ENCODE measurements at places on chromosomes 4 and X.

DNA sequence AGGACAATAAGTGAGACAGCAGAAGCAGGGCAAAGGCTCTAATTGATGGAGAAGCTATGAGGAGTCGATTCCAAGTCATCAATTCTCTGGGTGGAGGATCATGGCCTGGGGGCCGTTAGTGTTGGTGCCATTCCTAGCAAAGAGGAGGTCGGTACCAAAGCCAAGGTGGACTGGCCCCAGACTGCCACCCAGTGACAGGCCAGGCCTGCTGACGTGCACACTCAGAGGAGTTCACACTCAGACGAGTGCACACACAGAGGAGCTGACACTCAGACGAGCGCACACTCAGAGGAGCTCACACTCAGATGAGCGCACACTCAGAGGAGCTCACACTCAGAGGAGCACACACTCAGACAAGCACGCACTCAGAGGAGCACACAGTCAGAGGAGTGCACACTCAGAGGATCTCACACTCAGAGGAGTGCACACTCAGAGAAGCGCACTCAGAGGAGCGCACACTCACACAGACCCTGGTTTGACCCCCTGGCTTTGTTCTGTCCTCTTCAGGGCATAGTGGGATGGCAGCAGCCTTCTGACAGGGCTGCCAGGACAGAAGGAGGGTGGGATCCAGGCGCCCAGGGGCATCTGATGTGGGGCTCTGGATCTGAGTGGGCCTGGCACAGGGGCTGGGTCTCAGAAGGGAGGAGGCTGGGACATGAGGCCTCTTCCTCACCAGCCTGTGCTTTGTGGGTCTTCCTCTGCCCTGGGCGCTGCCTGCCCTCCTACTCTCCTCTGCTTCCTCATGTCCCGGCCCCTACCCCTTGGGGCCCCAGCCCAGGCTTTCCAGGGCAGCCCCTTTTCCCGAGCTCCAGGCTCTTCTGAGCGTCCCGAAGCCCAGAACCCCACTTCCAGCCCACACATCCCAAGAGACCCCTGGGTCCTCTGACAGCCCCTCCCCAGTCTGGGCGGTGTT lies 41.7 kb upstream of the NKX1-1 start:
- DNase-seq, result no peak

DNA sequence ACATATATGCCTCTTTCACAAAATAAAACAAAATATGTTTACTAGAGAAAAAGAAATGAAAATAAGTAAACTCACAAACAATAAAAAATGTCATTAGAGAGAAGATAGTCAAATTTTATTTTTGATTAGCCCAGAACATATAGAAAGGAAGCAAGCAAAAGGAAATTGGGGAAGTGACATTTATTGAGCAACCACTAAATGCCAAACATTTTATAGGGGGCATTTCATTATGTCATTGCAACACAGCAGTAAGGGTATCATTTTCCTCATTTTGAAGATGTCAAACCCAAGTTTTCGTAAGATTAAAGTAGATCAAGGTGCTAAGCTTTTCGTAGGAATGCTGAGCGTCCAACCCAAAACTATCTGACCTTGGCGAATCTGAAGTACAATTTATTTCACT lies 1331.5 kb upstream of the PABPC4L start:
- DNase-seq, result no peak

DNA sequence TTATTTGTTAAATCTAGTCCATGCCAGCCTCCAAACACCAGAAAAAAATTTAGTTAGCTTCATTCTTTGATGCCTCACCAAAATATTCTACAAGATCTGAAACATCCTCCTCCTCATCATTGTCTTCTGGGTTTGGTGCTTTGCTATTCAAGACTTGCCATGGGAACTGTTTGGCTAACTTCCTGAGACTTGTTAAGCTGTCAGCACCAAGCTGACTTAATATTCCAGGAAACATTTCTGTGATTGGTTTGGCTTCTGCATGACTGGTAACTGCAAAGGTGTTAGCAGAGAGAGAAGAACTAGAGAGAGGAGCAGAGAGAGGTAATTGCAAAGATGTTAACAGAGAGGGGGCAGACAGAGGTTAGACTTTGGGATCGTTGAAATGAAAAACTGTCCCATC lies 101.3 kb downstream of the PALLD start:
- no peak for DNase-seq

- no peak for DNase-seq
Measured at GRCh38 chr4:108029016-108029720, 39.5 kb downstream of the HADH start.

- DNase-seq, result no peak
Measured at GRCh38 chr4:127291316-127291715, 341.4 kb upstream of the INTU start.

- no peak for DNase-seq
Measured at GRCh38 chr4:2798399-2799223, 5.7 kb downstream of the SH3BP2 start.

GRCh38 chr4:180564026-180564425 lies 1679.2 kb upstream of the TENM3 start:
- no peak for DNase-seq

DNA sequence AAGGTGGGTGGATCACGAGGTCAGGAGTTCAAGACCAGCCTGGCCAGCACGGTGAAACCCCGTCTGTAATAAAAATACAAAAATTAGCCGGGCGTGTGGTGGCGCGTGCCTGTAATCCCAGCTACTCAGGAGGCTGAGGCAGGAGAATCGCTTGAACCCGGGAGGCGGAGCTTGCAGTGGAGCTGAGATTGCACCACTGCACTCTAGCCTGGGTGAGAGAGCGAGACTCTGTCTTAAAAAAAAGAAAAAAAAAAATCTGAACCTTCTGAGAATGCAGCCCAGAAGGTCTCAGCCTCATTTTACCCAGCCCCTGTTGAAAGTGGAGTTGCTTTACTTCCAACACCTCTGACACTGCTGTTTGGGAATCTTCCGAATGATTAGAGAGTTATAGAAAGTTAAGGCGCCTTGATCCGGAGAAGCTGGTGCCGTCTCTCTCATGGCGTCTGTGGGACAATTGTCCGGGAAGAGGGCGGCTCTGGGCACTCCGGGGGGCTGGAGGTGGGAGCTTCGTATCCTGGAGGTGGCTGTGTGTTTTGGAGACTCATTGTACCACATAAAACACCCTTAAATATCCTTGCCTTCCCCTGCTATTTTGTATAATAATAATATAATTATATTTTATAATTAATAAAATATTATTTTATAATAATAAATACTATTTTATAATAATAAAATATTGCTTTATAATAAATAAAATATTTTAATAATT lies 92.7 kb upstream of the PPP2R3B start:
- DNase-seq, result no peak

- DNase-seq, result no peak
Measured at GRCh38 chr4:53589511-53589910, 1.8 kb downstream of the LNX1 start.

GRCh38 chr4:84691800-84692199 lies 108.9 kb downstream of the CDS1 start:
- DNase-seq, result no peak
